ENCODE measurements at places on chromosomes 1 and 21.
A peak's percentile ranks its signal among the peaks of the same experiment; 100 is the strongest.

DNA sequence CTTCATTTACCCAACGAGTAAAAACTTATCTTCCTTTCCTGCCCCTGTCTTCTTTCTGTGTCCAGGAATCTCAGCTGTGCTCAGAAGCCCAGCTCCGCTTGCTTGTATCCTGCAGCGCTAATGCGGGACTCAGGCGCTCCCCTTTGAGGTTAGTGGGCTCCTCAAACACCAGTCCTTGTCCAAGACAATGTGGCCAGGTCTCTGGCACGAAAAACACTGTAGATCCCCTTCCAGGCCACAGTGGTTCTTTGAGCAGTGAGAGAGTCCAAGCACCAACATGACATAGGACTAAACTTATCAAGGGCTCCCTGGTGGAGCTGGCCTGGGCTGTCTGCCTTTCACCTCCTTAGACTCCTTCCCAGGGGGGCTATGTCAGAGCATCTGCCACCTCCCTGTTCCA is 53.7 kb downstream of the PLD5 start:
- no peak for DNase-seq

DNA sequence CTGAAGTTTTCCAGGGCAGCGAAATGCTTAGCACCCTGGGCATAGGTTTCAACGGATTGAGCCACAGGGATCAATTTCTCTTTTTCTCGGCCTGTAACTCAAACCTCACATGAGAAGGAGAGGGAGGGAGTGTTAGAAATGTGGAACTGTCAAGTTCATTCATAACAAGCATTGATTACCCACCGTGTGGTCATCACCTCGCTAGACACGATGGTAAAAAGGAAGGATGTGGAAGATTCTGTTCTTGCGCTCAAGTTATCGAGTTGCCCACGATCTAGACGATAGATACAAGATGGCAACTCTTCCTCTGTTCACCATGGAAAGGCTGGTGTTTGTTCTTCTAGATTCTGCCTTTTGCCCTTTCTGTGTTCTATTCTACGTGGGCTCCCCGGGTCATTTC is 4.0 kb upstream of the RCAN3 start:
- no peak for DNase-seq

DNA sequence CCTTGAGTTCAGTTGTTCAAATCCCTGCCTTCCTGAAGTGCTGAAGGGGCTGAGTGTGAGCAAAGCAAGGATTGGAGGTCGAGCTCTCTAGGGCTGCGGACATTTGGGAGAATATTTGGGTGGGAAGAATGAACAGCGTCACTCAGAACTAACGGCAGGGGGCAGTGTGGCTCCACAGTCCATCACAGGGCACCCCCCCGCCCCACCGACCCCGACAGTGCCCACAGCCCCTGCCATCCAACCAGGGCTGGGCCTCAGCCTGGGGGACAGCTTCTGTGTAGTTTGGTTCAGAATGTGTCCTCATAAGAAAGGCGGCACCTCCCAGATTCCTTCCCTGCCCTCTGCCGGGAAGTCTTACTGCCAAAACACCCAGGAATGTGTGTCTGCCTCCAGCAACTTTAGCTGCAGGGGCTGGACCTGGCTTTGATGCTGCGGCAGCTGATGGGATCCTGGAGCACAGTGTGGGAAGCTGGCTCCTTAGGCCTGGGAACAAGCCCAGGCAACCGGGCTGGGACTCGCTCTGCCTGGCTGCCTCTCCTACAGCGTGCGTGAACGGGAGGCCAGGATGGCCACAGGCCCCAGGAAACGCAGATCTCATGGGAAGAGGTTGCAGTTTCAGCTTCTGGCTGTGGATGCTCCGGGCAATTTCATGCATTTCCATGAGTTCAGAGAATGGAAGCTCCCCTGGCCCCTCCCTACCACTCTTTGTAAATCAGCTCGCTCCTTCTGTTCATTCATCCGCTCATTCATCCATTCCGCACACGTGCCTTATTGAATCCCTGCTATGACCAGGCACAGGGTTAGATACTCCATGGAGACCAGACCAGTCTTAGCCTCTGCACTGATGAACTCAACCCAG is 104.9 kb upstream of the TMPRSS2 start:
- DNase-seq, result peak; percentile 86

DNA sequence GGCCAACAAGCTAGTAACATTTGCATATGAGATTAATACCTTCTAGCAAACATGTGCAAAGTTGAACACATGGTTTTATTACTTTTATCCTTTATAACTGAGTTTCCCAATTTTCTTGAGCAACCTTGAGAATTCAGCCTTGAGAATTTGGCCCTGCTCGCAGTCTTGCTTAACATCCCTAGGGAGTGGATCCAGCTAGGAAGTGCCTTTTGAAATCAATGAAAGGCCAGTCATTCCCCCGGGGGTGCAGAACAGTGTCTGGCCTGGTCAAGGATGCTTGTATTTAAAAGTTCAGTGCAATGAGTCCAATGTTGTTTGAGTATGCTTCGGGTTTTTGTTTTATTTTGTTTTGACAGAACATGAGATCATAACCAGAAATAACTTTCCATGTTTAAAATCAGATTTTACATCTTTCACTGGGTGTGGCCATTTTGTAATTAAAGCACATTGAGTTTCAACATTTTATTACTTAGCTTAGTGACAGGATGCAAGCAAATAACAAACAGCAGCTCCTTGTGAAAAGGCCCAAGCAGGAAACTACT is 16.7 kb downstream of the PALMD start:
- peak; percentile 42 for DNase-seq

All from AG08396 (cell line).